A549 treated with CpdA at 1 μM for 4 hours (cell line): ENCODE measurements at places on chromosomes 6 and 20. TPM values are rescaled to one million over a fixed set of nuclear protein-coding genes. Genes with fewer than 3 reads are reported as not detected.

PDE10A gene
- 31.7 to 36.3 TPM (median 33.0 TPM) in 5 replicates for total RNA-seq

CSE1L gene
- 96.8 to 101 TPM (median 98.5 TPM) in 5 replicates for total RNA-seq

MPIG6B gene
- not detected in 5 replicates for total RNA-seq

DSP gene
- 33.2 to 57.4 TPM (median 40.2 TPM) in 5 replicates for total RNA-seq

HTR1B gene
- 0.07 to 0.13 TPM in 2 of 5 replicates, not detected in the others for total RNA-seq

FAM83C gene
- total RNA-seq, result 0.03 to 0.06 TPM (median 0.05 TPM) in 3 of 5 replicates, not detected in the others

RIPOR3 gene
- total RNA-seq, result 0.06 to 0.09 TPM in 2 of 5 replicates, not detected in the others

FGD2 gene
- not detected in 5 replicates for total RNA-seq

TINAG gene
- 0.08 to 0.59 TPM in 2 of 5 replicates, not detected in the others for total RNA-seq

CLPSL1 gene
- not detected in 5 replicates for total RNA-seq

HLA-DRB5 gene
- not detected in 5 replicates for total RNA-seq

SLC35B3 gene
- 6.5 to 8.0 TPM (median 7.7 TPM) in 5 replicates for total RNA-seq

PSORS1C1 gene
- total RNA-seq, result 3.3 to 6.4 TPM (median 4.2 TPM) in 5 replicates

CRYBG1 gene
- total RNA-seq, result 0.41 to 0.83 TPM (median 0.55 TPM) in 5 replicates

ABHD16B gene
- 0.05 TPM in 1 of 5 replicates, not detected in the others for total RNA-seq

IFT52 gene
- 28.0 to 40.1 TPM (median 30.7 TPM) in 5 replicates for total RNA-seq

SGK2 gene
- 5.6 to 6.9 TPM (median 6.3 TPM) in 5 replicates for total RNA-seq

CDK19 gene
- total RNA-seq, result 3.7 to 5.3 TPM (median 4.7 TPM) in 5 replicates

NELFCD gene
- 41.8 to 48.9 TPM (median 45.3 TPM) in 5 replicates for total RNA-seq

RSPH9 gene
- total RNA-seq, result 0.12 to 0.27 TPM (median 0.24 TPM) in 5 replicates

SLC22A23 gene
- 8.4 to 12.1 TPM (median 10.6 TPM) in 5 replicates for total RNA-seq

BPI gene
- total RNA-seq, result not detected in 5 replicates

MICAL1 gene
- total RNA-seq, result 9.9 to 15.6 TPM (median 11.4 TPM) in 5 replicates

FAM229B gene
- total RNA-seq, result 6.0 to 10.1 TPM (median 9.3 TPM) in 5 replicates

BMP6 gene
- 12.4 to 19.8 TPM (median 17.9 TPM) in 5 replicates for total RNA-seq

SLC44A4 gene
- total RNA-seq, result 0.10 to 0.14 TPM (median 0.13 TPM) in 3 of 5 replicates, not detected in the others

SULF2 gene
- 19.4 to 22.7 TPM (median 21.6 TPM) in 5 replicates for total RNA-seq

OXT gene
- not detected in 5 replicates for total RNA-seq

ELOVL2 gene
- total RNA-seq, result 6.6 to 7.5 TPM (median 6.9 TPM) in 5 replicates

CRISP3 gene
- not detected in 5 replicates for total RNA-seq

PAQR8 gene
- total RNA-seq, result 0.49 to 1.1 TPM (median 0.89 TPM) in 5 replicates

HLA-DMA gene
- 2.4 to 3.8 TPM (median 3.0 TPM) in 5 replicates for total RNA-seq

BPIFB1 gene
- total RNA-seq, result 0.07 to 0.15 TPM (median 0.14 TPM) in 3 of 5 replicates, not detected in the others

GLP1R gene
- not detected in 5 replicates for total RNA-seq

MYH7B gene
- total RNA-seq, result 0.02 to 0.20 TPM (median 0.06 TPM) in 4 of 5 replicates, not detected in the other

LCA5 gene
- 0.58 to 1.5 TPM (median 0.90 TPM) in 5 replicates for total RNA-seq
